Right cardiac atrium (tissue), 5 donors: ENCODE measurements at places on chromosomes 12 and 14.

- no peak for DNase-seq
Observed at GRCh38 chr12:25629341-25629740, 76.3 kb upstream of the LMNTD1 start.

GRCh38 chr12:116454950-116455447, 104.2 kb upstream of the MAP1LC3B2 start:
- DNase-seq = no peak

- no peak for DNase-seq
Observed at GRCh38 chr12:7099290-7099996, 7.2 kb upstream of the C1R start.

- DNase-seq = no peak
Observed at GRCh38 chr14:95901054-95901453, 24.4 kb downstream of the TUNAR start.

DNA sequence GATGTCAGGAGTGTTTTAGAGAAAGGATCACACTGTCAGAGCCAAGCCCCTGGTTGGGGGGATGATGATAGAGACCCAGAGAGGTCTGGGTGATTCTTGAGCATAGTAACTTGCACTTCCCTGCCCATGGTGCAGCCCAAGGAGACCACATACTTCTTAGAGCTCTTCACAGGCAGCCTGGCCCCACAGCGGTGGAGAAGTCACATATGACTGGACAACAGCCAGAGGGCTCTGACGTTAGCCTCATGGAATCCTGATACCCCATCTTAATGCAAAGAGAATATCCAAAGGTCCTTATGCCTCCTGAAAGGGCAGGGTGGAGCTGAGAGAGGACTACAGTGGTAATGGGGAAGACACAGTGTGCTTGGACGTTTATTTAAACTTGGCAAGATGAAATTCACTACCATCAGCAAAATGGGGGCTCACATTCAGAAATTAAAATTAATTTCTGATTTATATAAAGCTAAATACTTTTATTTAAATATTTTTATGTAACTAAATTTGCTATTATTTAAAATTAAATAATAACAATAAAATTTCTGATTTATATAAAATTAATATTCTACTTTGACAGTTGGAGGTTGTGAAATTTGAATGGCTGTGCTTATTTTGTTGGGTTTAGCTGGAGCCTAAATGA, 131.3 kb downstream of the KTN1 start:
- DNase-seq = no peak

GRCh38 chr12:24228371-24228770, 278.9 kb upstream of the SOX5 start:
- DNase-seq = no peak

DNA sequence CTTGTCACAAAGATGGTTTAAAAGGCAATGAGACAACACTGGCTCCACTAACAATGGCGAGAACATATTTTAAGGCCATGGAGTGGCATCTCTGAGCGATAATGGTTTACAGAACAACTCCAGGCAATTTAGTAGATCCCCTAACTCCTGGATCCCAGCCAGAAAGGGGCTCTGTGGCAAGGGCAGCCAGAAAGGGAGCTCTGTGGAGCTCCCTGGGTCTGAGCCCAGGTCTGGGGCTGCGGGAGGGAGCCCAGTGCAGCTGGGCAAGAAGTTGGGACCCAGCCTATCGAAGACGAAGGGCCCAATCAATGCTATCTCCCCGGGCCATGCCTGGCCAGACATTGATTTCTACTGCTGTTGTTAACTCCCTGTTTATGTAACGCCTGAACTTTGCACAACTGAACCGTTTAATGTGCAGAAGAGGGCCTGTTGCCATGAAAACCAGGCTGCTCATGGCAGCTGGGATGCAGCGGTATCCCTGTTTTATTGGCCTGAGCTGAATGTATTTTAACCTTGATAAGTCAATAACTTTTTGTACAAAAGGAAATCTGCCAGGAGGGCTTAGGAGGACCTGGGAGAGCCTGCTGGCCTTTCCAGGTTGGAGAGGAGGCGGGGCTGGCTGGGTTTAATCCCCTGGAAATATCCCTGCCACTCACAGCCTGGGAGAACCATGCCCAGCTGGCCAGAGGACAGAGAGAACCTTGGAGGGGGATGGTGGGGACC, 6.7 kb upstream of the FAM222A start:
- no peak for DNase-seq

DNA sequence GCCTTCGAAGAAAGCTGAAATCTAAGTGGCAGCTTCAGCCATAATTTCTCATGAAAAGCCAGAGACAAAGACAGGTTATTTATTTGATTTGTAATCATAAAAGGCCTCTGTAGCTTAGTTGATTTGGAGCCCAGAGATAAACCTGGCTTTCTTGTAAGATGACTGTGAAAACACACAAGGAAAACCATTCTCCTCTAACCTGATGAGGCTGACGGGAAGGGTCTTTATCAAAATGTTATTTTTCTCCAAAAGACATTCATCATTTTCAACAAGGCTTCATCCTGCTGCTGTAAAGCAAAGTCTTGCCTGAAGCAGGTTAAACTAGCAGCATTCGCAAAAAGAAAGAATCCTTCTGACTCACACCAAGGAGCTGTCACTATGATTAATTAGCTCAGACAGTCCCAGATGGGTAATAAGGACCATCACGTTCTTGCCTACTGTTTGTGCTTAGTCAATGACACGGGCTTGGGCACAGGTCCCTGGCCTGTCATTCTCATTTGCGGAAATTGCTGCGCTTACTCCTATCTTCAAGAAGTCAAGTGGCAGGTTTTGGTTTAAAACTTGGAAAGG, 286.6 kb downstream of the C12orf75 start:
- no peak for DNase-seq

DNA sequence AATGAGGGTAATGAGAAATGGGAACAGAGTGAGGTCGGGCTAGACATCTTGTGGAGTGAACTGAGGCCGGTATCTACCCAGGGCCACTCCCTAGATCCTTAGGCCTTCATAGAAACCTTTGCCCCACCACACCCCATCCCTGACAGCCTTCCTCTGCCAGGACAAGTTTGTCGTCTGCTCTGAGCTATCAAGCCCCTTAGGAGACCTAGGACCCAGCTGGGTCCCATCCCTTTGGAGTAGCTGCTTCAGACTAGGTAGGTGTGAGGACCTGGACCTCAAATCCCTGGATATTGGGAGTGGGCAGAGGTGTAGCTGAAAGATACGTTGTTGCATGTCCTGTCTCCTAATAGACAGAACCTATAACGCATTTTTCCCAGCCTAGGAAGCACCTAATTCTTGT, at the start of gene TMEM253:
Gene TMEM253, plus strand, starts transcription at position 136 of the 400 bp plus-strand sequence. CDS start 278 bp downstream, outside the sequence.
- no peak for DNase-seq

DNA sequence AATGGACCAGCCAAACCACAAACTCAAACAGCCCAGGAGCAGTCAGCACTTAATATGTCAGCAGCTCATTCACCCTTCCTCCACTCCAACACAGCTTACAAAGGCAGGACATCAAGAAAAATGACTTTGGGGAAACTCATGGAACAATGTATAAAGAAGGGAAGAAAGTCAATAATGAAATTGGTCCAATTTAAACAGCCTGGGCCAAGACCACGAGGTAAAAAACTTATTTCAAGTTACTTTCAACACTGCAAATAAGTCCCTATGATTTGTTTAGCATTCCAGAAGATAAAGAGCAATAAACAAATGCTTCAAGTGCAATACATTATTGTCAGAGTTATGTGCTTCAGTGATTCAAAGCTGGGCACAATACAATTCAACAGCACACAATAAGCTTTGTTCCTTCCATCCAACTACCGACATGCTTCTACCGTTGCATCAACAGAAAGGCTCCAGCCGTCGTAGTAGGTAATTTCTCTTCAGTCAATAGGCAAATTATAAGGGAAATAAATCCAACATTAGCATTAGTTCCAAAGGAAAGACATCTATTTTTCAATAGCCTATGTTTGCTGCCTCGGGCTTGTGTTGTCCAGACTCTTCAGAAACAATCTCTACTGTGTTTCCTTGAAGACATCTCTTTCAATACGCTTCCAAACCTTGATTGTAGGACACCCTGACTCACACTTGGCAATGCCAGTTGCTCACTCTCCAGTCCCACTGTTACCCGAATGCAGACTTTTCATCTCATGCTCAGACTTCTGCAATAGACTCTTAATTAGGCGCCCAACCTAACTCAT, 225.7 kb downstream of the NUAK1 start:
- DNase-seq = no peak

DNA sequence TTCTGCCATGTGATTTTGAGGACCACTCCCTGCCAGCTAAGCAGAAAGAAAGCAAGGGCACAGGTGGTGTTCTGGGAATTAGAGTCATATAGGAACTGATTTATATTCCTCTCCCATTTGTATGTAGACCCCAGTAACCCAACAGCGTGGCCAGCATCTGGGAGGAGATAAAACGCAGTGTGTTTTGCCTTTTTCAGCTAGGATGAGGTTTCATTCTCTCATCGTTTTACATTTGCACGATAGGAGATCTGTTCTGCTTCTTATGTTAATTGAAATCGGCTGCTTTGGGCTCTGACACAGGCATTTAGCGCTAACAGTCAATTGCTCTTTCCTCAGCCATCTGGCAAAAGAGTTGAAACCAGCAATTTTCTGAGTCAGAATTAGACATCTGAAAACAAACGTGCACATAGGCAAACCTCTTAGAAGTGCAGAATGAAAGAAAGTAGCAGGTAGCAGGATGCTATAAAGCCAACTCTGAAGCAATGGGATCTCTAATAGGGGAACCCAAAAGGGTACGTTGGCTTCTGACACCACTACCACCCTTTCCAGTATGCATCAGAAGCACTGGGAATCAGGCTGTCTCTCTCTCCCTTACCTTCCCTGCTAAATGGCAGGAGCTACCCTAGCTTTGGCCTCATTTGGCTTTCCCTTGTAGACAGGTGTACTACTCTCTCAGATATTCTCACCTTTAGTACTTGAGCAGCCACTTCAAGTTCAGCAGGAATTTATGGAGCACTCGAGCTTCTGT, 219.1 kb downstream of the PHLDA1 start:
- DNase-seq = no peak

- no peak for DNase-seq
Observed at GRCh38 chr12:123726244-123726643, 14.1 kb downstream of the ATP6V0A2 start.

DNA sequence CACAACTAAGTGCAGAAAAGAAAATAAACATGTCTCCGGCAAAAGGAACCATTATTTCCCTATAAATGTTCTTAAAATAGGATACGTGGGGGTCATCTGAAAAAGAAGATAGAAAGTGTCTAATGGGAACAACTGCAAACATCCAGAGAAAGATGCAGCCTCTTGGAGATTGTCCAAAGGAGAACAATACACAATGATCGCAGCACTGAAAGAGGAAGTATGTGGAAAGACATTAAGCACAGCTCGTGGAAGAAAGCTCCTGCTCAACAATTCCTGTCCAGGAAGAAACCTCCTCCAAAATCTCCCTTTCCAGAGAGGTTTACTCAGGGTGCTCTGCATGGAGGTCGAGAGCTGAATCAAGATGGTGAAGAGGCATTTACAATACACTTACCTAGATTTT, 2.5 kb upstream of the LALBA start:
- no peak for DNase-seq

DNA sequence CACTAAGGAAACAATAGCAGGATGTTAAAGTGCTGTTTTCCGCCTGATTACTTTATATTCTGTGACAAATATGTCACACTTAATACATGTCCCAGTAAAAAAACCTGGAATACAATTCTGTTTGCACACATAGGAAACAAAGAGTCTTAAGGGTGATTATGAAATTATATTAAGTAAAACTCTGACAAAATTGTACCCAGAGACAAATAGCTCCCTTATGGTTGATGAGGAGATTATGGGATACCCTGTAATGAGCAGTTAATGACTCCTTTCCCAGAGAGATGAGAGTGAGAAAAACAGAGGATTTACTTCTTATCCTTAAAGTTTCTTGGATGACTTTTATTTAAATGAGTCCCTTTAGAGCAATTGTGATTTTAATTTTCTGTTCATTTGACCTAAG, 370.6 kb downstream of the PDZRN4 start:
- no peak for DNase-seq

GRCh38 chr14:23436327-23437132, 1.1 kb upstream of the MYH7 start:
- DNase-seq = no peak

DNA sequence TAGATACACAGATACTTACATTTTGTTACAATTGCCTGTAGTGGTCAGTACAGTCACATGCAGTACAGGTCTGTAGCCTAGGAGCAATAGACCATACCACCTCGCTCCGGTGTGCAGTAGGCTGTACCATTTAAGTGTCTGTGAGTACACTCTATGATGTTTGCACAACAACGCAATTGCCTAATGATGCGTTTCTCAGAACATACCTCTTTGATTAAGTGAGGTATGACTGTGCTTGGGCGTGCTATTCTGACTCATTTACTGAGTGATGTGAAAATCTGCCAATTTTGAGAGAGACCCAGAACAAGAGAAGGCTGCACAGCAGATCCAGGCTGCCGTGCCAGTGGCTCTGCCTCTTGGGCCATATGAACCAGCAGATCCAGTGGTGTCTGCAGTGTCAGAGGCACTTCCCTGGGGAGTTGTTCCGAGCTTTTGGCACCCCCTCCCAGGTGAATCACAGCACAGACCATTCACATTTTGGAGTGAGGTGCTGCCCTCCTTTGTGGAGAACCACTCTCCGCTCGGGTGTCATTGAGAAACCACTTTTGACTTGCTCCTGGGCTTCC, 20.4 kb downstream of the DLK1 start:
- no peak for DNase-seq

- no peak for DNase-seq
Observed at GRCh38 chr12:111121840-111122239, 201.5 kb upstream of the MYL2 start.

- DNase-seq = no peak
Observed at GRCh38 chr12:127263621-127264020, 1003.3 kb upstream of the TMEM132C start.

DNA sequence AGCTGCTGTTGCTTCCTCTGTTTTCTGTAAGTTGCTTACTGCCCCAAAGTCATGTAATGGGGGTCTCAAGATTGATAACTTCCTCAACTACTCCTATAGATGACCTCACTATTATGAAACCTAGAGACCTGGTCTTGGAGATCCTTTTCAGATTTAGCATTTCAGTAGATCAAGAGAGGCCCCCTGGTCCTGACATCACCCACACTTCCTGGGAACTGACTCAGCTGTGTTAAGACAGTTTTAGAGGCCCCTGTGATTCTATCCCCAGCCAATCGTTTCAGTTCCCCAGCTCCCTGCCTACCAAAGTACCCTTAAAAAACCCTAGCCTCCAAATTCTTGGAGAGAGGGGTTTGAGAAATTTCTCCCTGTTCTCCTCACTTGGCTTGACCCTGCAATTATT, 9.2 kb upstream of the ARG2 start:
- DNase-seq = no peak

DNA sequence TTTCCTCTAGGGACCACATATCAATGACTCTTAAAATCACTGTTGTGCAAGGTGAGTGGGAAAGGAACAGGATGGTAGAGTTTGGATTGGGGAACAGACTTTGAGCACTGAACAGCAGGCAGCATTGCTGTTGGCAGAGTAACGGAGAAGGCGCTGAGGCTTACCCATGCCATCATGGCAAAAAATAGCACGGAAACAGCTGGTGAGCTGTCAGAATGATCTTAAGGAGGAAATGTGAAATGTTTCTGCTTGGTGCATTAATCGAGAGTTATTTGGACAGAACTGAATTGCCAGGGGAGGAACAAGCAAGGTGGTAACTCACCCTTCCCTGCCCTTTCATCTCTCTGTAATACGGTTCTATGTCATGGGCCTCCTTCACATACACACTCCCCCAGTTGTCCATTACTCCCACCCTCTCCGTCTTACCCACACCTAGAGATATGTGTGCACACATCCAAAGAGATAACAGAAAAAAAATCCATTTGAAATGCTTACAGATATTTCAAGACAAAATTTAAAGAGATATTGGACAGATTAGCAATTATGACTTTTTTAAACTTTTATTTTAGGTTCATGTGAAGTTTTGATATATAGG, 572.5 kb downstream of the DIO2 start:
- no peak for DNase-seq

GRCh38 chr14:35299708-35300107, 7.5 kb downstream of the PSMA6 start:
- no peak for DNase-seq
